ENCODE measurements at places on chromosomes 4 and X.

GRCh38 chrX:13026877-13027652, 17.4 kb downstream of the FAM9C start:
- no peak for DNase-seq

GRCh38 chrX:39841604-39842003, 256.2 kb downstream of the BCOR start:
- no peak for DNase-seq

- DNase-seq: no peak
Measured at GRCh38 chrX:88613338-88613737, 133.7 kb upstream of the CPXCR1 start.

GRCh38 chrX:119423631-119424030, 24.5 kb downstream of the SLC25A43 start:
- no peak for DNase-seq

DNA sequence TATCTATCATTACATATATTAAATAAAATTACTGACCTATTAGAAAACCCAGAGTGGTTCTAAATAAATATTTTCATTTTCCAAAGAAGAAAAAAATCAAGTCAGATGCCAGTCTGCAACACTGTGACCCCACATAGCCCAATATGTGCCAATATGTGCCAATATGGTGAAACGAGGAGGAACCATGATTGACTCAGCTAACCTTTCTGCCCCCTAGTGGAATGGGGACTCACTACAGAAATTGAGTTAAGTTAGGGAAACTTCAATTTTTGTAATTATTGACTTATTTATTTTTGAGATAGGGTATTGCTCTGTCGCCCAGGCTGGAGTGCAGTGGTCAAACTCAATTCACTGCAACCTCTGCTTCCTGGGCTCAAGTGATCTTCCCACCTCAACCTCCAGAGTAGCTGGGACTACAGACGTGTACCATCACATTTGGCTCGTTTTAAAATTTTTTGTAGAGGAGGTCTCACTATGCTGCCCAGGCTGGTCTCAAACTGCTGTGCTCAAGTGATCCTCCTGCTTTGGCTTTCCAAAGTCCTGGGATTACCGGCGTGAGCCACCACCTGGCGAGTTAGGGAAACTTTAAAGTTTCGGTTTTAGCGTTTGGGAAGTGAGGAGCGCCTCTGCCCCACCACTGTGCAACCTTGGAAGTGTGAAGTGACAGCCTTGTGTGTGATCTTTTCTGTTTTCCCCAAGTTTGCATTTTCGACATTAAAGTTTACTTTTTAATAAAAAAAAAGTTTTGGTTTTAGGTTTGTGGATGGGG, 116.8 kb upstream of the SHISA3 start:
- DNase-seq: no peak

DNA sequence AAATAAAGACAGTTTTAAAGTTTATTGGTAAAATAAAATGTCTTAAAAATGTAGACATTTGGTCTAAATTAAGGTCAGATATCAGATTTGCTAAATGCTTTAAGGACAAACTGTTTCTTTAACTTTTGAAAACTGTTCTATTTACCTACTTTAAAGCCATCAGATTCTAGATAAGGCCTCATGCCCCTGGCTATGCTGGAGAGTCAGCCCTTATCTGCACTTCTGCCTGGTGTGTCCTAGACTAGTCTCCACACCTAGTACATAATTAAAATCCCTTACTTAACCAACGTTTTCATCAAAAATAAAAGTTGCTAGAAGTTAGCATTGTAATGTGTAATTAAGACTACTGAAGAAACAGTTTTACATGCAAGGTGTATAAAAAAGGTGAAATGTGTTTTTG, 25.6 kb downstream of the HSD17B11 start:
- no peak for DNase-seq

GRCh38 chr4:174550541-174550940, 28.3 kb upstream of the HPGD start:
- DNase-seq: no peak

DNA sequence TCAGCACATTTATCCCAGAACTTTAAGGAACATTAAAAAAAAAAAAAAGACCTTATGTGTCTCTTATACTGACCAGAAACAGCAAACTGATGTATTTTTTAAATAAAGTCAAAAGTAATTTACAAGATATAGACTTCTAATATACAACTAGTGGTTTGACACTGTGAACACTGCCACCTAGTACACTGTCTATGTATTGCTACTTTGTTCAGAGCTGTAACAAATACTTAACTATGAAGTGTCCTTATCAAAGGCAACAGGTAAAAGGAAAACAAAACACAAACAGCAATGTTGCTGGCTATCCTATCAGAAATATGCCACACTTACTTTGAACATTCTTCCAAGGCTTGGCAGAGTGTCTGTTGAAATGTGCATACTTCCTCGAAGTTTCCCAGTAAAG, 60.4 kb downstream of the CD40LG start:
- DNase-seq: no peak

- no peak for DNase-seq
Measured at GRCh38 chr4:17898553-17899055, 87.8 kb downstream of the NCAPG start.

- DNase-seq: no peak
Measured at GRCh38 chr4:108849611-108850168, 86.8 kb upstream of the ETNPPL start.

DNA sequence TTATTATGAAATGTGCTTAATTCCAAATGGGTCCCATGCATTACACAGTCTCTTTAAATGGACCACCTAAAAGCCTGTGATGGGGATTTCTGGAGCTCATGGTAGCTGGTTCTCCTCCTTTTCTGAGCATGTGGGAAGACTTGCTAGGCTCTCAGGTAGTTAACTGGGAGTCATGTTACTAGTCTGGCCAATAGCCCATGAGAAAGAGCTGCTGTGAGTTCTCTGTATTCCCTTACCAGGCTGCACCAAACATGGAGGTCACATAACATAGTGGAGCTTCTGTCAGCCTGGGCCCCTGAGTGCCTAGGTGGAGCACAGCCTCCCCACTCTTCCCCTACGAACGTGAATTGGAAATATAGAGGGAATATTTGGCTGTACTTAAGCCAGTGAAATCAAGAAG, 198.4 kb downstream of the MAML3 start:
- DNase-seq: no peak

- DNase-seq: no peak
Measured at GRCh38 chr4:119246177-119246733, 33.7 kb downstream of the USP53 start.

DNA sequence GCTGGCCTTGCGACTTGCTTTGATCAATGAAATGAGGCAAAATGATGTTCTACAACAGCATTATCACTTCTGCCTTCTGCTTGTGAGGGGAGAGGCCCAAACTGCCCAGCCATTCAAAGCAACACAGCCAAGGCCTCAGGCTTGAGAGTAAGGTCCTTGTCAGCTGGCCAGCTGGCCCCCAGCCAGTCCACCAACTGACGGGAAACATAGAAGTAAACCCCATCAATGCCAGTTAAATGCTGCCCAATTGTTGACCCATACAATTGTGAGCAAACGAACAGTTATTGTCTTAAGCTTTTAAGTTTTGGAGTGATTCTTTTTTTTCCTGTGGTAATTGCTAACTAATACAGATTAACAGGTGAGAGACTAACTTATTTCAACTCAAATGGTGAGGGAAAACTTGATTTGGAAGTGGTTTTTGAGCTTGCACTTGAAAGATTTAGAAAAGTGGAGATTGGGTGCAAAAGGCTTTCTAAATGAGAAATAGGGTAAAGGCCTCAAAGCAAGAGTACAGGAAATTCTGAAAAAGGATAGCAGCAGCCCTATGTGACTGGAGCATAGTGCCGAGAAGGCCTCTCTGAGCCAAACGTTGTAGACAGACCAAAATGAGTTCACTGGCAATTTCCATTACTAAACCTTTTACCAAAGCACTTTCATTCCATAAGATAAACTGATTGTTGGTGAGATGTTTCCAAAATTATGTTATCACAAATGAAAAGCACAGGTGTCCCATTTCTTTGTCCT, 66.9 kb downstream of the ARHGEF38 start:
- DNase-seq: no peak

DNA sequence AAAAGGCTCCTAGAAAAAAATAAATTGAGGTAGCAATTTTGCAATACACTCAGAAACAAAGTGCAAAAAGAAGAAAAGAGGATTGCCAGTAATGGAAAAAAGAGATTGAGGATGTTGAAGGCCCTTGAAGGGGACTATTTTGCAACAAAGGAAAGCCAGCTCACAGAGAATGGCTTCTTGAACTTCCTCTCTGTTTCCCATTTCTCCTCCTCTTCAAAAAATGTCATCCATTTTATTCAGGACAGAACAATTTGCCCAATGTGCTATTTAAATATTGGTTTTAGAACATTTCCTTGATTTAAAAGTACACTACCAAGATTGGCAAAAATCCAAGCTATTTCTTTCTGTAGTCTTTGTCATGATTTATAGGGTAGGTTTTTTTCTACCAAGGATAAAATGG, 60.2 kb downstream of the GASK1B start:
- DNase-seq: no peak

- DNase-seq: no peak
Measured at GRCh38 chr4:24771241-24771640, 24.1 kb upstream of the SOD3 start.

DNA sequence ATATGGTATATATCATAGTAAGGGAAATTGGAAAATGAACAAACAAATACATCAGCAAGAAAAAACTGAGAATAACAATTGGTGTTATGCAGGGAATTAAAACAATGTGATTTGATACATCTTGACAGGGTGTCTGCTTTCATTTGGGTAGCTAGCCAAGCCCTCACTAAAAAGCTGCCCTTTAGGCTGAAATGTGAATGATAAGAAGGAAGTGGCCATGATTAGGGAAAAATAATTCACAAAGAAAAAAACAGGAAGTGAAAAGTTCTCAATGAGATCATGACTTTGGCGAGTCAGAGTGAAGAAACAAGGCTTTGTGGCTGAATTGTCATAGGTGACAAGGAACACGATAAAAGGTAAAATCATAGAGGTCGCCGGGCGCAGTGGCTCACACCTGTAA, 675.8 kb upstream of the SLIT2 start:
- no peak for DNase-seq

GRCh38 chr4:1201851-1202525, 29.6 kb upstream of the SPON2 start:
- no peak for DNase-seq

DNA sequence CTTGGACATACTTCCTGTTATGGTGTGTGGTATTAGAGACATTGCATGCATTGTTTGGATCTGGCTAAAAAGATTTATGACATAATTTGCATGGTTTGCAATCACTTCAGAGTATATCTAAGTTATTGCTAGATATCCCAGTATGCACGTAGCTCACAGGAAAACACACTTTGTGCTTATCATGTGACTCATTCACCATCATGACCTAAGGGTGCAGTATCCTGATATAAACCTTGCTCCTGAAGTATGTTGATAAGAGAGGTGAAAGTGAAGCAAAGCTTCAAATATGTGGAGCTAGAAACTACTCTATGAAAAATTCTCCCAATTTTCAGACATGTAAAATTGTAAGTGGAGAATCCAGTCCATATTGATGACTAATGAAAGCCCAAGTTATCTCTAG, 46.9 kb upstream of the GRXCR1 start:
- no peak for DNase-seq

DNA sequence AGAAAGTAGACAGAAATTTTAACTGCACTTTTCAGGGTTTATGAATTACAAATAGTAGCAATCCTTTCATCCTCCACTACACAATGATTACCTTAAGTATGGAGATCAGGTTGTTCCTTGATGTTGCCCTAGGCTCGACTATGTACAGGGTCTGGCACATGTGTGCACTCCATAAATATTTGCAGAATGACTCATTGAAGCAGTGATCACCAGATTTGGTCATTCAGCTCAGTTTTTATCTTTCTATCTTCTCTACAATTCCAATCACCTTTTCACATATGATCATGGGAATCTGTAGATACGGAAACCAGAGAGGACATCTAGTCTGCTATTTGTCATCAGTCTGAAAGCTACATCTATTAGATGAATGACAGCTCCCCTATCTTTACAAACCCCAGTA, 171.7 kb upstream of the HCCS start:
- no peak for DNase-seq

GRCh38 chr4:40553995-40554394, 75.7 kb downstream of the RBM47 start:
- no peak for DNase-seq

DNA sequence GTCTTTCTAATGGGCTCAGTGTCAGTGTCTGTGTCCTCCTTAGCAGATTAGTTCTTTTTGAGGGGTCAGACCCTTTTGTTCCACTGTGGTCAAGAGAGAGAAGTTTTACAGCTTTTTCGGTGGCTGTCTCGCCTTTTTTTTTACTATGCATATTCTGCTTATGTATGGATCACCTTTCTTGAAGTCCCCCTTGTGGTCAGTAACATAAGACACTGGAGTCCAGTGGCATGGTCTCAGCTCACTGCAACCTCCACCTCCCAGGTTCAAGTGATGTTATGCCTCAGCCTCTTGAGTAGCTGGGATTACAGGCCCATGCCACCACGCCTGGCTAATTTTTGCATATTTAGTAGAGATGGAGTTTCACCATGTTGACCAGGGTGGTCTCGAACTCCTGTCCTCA, 54.0 kb upstream of the PGRMC2 start:
- no peak for DNase-seq

GRCh38 chr4:176849076-176849475, 56.4 kb upstream of the VEGFC start:
- no peak for DNase-seq

DNA sequence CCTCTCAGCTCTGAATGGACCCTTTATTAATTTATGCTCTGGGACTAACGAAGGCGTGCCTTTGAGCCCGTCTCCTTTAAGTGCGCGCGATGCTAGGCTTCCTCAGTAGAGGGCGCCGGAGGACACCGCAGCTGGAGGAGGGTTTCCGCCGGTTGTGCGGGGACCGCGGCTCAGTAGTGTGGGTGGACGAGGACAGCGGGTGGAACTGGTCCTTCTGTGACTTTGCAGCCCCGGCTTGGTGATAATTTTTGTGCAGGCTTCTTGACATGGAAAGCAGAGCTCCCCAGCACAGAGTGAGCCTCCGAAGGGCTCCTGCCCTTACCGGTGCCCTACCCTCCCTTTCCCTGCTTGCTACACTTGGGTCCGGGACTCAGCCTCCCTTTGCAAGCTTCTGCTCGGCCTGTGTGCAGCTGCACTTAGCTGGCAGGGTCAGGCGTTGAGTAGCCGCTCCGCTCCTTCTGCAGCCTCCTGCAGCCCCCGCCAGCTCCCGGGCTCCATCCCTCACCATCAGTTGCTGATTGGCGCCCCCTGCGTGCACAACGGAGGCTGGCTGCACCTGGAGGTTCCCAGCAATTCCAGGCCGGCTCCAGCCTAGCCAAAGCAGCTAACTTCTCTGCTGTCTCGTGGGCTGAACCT, 26.8 kb upstream of the BOD1L1 start:
- peak; percentile 61 for DNase-seq

GRCh38 chr4:168648929-168649328, 152.1 kb downstream of the PALLD start:
- no peak for DNase-seq

GRCh38 chrX:131987252-131987651, 35.9 kb upstream of the STK26 start:
- no peak for DNase-seq

DNA sequence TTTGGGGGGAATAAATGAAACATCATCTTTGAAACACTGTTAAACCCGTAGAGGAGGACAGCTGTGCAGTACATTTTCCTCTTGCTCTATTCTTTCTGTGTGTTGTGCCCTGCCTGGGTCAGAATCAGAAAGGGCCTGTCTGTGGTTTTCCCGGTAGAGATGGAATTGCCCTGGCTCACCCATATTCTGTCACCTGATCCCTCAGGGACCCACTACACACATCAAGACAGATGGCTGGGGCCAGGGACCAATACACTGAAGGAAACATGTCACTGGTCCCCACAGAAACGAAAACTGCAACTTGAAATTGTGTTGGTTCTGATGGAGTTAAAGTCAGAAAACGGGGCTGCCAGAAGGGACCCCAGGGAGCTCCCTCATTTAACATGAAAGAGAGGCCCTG, 114.9 kb downstream of the ZNF827 start:
- DNase-seq: no peak

Measured in NCI-H187 (cell line).